Activated naive CD4-positive, alpha-beta T cell (primary cell): ENCODE measurements at places on chromosomes 2 and 18.

- no peak for DNase-seq
Observed at GRCh38 chr2:27958711-27959378, 68.3 kb downstream of the BABAM2 start.

GRCh38 chr2:23351388-23352141 is 33.4 kb upstream of the KLHL29 start:
- DNase-seq = peak; percentile 36

DNA sequence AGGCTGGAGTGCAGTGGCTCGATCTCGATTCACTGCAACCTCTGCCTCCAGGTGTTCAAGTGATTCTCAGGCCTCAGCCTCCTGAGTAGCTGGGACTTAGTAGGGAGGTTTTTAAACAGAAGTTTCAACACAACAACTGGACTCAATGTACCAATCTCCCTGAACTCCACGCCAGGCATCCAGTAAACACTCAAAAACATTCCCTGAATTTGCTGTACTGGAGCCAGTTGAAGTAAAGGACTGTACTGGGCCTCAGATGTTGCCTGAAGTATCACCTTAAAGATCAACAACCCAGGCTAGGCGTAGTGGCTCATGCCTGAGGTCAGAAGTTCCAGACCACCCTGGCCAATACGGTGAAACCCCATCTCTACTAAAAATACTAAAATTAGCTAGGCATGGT is 22.4 kb downstream of the RAB1A start:
- no peak for DNase-seq

DNA sequence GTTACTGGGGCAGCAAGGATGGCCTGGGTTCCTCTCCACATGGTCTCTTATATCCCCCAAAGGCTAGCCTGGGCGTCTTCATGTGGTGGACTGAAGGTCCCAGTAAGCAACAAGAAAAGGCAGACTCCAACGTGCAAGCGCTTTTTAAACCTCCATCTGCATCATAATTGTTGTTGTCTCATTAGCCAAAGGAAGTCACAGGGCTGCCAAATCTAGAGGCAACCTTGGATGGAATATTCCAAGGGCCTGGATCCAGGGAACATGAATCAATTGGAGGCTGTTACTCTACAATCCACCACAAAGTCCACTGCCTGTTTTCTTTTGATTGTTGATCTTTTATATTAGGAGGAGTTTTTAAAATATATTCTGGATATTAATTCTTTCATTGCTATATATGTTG is 118.8 kb downstream of the SH3RF3 start:
- no peak for DNase-seq

- no peak for DNase-seq
Observed at GRCh38 chr2:84841577-84841976, 39.3 kb downstream of the TRABD2A start.

- no peak for DNase-seq
Observed at GRCh38 chr2:102401456-102401855, 21.5 kb upstream of the IL18RAP start.

DNA sequence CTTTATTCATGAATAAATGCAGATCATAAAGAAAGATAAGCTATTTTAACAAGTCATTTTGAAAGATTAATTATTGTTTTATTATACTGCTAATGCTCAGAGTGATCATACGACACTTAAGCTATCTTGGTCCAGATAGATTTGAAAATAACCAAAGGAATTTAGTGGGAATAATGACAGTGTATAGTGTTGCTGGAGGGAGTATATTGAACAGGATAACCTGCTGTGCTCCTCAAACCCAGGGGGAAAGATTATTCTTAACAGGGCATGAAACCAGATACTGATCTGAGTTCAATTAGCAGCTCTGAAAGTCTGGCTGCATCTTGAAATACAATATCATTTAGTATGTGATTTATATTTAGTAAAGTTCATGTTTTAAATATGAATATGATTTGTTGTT is 216.3 kb upstream of the ITGA4 start:
- no peak for DNase-seq

- no peak for DNase-seq
Observed at GRCh38 chr2:194526121-194526520, 1130.9 kb upstream of the SLC39A10 start.

DNA sequence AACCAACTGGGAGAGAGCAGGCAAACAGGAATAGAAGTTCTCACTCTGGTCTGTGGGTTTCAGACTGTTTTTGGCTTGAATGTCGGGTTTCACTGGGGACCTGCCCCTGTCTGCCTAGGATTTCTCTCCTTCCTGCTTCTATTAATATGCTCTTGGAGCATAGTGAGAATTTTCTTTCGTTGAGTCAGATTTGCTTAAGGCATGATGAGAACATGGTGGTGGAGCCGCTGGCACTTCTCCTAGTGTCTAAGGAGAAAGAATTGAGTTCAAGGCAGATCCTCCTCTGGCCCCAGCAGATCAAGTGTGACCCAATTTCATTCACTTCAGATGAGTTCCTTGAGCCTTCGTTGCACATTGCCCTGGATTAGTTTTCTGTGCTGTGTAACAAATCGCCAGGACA is 103.9 kb upstream of the HS6ST1 start:
- no peak for DNase-seq

GRCh38 chr2:28477087-28477486 is 18.8 kb upstream of the PLB1 start:
- no peak for DNase-seq

DNA sequence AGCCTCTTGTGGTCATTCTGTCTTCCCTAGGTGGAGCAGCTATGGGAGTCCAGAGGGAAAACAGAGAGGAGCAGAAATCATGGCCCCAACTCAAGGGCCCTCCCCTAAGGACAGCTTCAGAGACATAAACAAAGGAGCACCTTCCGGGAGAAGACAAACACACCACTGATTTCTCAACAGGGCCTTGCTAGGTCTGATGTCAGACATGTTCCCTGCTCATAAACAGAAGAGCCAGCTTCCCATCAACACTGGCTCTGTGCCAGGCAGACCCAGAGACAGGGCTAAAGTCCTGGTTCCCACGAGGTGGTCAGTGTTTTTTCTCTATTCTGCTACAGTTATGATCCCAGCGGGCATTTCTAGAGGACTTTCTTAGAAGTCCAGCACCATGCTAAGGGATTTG is 19.3 kb downstream of the CXCR2 start:
- DNase-seq = no peak

DNA sequence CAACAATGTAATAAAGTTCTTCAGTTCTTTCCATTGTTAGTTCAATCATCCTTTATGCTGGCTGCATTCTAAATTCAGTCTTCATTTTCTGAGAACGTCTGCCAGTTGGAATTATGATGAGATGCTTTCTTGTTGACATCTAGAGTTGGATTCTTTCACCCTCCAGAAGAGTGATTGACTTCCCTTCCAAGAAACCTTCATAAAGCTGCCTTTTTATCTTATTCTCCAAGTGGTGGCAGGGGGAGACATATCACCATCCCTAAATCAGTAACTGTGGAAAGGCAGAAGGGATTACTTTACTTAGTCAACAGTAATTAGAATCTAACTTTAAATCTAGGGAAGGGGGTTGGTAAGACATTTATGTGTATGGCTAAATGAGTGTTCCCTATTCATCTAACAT is 86.8 kb upstream of the GULP1 start:
- no peak for DNase-seq
